Stimulated activated CD4-positive, alpha-beta T cell treated with anti-CD3 and anti-CD28 coated beads, Interleukin-12 subunit alpha, Interleukin-12 subunit beta, amount 100 ng/mL, for 24 hours (primary cell): ENCODE measurements at places on chromosomes 16 and 17.
A peak's percentile ranks its signal among the peaks of the same experiment; 100 is the strongest.

GRCh38 chr16:27202923-27203506 is 311 bp upstream of the KDM8 start:
- DNase-seq = peak; percentile 89

DNA sequence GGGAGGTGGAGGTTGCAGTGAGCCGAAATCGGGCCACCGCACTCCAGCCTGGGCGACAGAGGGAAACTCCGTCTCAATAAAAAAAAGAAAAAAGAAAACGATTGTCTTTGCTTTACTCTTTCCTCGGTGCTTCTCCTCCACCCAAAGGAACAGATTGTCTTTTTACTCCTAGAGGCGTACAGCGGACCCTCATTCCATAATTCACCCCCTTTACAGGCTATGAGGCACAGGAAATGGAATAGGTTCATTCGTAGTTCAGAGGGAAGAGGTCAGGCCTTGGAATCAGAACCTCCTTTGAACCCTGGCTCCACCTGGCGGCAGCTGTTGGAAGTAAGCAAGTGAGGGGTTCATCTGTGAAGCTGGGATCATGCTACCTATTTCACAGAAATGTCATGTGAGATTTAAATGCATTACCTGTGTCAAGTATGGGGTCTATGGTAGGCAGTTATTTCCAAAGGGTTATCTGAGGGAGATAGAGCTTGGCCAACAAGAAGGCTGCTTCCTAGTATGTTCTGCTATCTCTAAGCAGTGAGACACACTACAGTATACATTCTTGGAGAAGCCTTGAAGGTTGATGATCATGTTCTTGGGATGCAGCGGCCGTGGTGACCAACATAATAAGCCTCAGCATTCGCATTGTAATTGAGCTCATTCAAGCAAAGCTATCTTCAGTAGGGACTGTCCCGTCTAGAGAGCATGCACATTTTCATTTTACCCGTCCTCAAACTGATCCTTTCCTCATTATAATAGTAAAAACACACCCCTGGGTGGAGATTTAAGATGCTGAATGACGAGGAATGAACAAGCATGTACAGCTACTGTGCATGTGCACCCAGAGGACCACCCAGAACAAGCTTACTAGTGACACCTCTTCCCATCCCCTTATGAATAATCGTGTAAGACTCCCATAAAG is 18.7 kb upstream of the ZNF689 start:
- peak; percentile 76 for DNase-seq

GRCh38 chr17:69086641-69087040 is 25.9 kb upstream of the ABCA9 start:
- DNase-seq = no peak

DNA sequence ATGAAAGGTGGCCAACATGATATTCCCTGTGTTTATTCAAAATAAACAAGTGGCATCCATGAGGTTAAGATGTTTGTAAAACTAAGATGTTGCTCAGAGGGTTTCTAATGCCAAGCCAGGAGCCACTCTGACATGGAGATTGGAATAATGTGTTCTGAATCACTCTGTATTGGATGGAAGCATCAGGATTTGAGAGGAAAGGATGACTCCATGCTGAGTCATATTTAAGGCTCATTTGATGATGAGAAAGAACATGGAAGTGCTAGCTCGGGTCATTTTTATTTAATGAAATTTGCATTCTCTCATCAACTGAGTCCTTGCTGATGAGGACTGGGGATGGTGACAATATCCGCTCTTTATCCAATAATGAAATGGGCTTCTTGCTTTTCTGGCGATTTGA is 6.2 kb downstream of the VAT1L start:
- DNase-seq = no peak

DNA sequence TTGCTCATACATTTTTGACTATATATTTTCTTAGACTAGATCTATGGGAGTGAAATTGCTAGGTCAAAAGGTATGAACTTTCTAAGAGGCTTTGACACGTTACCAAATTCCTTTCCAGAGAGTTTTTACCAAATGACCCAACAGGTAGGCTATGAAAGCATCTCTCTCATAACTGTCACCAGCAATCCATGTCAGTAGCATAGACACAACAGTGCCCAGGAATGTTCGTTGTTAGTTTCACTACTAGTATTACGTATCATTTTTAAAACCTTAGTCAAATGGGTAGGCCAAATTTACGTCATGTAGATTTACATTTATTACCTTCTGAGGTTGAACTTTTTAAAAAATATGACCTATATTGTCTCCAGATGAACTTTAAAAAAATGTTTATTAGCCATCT is 66.8 kb downstream of the MARCHF10 start:
- DNase-seq = no peak

- peak; percentile 52 for DNase-seq
Observed at GRCh38 chr17:40443196-40443987, at the start of gene IGFBP4. IGFBP4 (plus strand) TSS chr17:40443450; CDS start chr17:40443736, 286 bp downstream.

GRCh38 chr16:53865494-53865863 is 161.5 kb downstream of the FTO start:
- DNase-seq = no peak
